DMS53 (cell line): ENCODE measurements at places on chromosomes 1 and 21.

DNA sequence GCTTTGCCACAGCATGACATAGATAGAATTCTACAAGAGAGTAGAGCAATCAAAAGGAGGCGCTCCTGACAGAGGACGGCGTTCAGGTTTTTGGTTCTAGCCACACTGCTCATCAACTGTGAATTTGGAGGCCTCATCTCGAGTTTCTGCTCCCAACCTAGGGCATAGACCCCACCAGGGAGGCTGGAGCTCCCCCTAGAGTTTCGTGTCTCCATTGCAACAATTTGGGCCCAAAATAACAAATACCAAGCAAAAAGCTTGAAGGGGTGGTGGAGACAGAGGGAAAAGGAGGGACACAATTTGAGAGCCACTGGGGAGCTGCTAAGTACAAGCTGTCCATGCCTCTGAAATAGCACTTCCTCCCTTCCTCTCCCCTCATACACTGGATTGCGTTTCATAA is 297.0 kb downstream of the GPATCH2 start:
- peak; percentile 77 for DNase-seq

- no peak for DNase-seq
These were observed 35.9 kb downstream of the CNST start for GRCh38 chr1:246602194-246602593.

- DNase-seq: no peak
These were observed 21.5 kb upstream of the TTC39A start for GRCh38 chr1:51351907-51352306.

GRCh38 chr1:58883037-58883887 is 99.4 kb upstream of the JUN start:
- DNase-seq: peak; percentile 90

DNA sequence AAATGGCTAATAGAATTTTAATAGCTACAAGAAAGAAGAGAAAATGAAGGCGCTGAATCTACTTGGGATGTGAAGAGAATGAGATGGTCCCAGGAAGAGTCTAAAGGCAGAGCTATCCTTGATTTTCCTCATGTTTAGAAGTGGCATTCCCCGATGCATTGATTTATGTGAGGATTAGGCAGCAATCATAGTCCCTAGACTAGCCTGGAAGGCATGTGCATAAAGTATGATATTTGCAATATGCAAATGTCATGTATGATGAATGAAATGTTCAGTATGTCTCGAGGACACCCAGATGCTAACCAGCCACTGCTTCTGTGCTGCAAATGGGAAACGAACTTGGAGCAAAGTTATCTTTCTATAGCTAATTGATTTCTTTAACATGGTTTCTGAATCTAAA is 641.5 kb upstream of the PLXNA2 start:
- no peak for DNase-seq

DNA sequence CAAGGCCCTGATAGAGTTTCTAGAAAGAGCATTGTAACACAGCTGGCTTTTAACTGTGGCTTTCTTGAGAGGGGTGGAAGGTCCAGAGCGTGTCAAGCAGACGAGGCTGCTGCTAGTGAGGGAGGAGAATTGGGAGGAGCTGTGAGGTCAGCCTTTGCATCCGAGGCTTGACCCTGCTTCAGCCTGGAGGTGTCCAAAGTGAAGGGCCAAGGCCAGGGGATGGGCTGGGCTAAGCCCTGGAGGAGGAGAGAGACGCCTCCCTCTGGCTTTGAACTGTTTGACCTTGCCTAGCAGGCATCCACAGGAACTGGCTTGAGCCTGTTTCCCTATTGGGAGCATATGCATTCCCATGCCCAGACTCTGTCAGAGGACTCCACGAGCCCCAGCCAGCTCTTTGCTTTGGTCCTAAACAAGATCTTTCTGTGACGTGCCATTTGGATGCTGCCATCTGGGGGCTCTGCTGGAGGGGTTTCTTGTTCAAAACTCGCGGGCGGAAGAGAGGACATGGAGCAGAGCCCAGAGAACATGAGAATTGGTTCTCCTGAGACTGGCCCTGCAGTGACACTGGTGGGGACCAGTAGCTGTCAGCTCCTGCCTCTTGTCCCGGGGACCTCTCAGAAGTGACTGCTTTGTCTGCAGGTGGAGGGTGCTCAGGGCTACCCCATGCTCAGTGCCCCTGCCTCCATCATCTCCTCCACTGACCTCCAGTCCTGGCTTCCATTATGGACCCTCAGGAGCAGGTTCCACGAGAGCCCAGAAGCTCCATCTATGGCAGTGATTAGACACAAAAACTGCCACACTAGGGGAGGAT is 5.5 kb downstream of the ACTRT2 start:
- no peak for DNase-seq

- no peak for DNase-seq
These were observed 14.0 kb downstream of the OLFML2B start for GRCh38 chr1:162009501-162010174.

DNA sequence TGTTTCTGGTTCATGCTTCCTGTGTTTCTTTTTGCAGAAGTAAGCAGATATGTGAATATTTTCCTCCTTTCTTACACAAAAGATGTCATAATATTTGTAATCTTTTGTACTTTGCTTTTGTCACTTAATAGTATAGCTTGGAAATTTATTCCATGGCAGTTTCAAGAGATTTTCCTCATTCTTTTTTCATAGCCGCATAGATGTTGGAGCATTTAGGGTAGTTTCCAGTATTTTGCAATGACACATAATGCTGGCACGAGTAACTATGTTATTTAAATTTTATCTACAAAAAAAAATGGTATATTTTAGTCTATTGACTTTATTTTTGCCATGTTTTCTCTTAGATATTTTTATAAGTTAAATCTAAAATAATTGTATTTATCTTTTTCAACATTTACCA is 40.7 kb downstream of the AGO3 start:
- DNase-seq: no peak

DNA sequence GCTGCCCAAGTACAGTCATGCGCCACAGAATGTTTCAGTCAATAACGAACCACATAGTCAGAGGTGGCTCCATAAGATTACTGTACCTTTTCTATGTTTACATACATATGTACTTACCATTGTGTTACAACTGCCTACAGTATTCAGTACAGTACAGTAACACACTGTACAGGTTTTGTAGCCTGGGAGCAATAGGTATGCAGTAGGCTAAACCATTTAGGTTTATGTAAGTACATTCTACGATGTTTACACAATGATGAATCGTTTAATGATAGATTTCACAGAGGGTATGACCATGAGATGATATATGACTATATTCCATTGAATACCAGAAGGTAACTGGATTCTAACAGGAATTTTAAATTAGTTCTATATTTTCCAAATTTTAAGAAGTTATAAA is 10.5 kb downstream of the YY1AP1 start:
- DNase-seq: peak; percentile 77

GRCh38 chr21:42112238-42112637 is 41.1 kb downstream of the UMODL1 start:
- DNase-seq: no peak

- DNase-seq: peak; percentile 64
These were observed 317.3 kb downstream of the COL11A1 start for GRCh38 chr1:102790997-102791396.
